Activated T-cell treated with anti-CD3 and anti-CD28 coated beads, Interleukin-2, amount 50 U/mL, for 72 hours (primary cell): ENCODE measurements at places on chromosomes 5 and 9. TPM values are rescaled to one million over a fixed set of nuclear protein-coding genes. Genes with fewer than 3 reads are reported as not detected.
A peak's percentile ranks its signal among the peaks of the same experiment; 100 is the strongest.

DNA sequence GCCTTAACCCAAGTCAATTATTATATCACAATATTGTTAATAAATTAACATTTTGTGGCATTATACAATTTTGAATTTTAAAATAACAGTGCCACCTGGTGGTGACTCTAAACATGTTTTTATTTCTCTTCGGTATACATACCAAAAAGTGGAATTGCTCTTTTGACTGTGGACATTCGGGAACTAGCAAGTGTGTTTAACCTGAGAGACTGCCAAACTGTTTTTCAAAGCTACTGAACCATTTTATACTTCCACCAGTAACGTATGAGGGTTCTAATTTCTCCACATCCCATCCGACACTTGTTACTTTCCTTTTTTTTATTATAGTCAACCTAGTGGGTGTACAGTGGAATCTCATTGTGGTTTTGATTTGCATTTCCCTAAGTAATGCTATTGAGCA is 18.3 kb upstream of the HSDL2 start:
- no peak overlapping the region for H3K27ac ChIP-seq
- H3K4me1 ChIP-seq, result peaks cover 22% of the 10 kb centered on the region
- H3K27me3 ChIP-seq, result peaks cover 14% of the 10 kb centered on the region

GRCh38 chr9:97321691-97322090 is 14.2 kb downstream of the CCDC180 start:
- no peaks in the 10 kb centered on the region for H3K36me3 ChIP-seq
- no peak for DNase-seq
- no peaks in the 10 kb centered on the region for H3K4me1 ChIP-seq
- no peaks in the 10 kb centered on the region for H3K27me3 ChIP-seq
- H3K4me3 ChIP-seq, result no peak overlapping the region

DNA sequence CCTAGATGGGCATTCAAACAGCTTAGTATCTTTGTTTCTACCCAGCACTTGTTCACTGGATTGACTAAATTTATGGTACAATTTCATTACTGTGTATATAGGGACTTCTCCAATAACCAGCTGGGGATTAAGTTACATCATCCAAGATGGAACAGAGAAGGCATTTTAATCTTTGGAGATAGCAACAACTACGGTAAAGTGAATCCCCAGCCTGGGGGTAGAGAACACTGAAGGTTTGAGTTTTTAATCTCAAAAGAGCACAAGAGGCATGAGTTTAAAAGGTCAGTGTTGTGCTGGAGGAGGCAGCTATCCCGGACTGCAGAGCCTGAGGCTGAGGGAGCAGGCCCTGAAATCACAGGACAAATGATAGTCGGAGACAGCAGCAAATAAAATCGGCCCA is 28.6 kb downstream of the DDX31 start:
- no peak overlapping the region for H3K4me3 ChIP-seq
- peaks cover 16% of the 10 kb centered on the region for H3K36me3 ChIP-seq
- no peak overlapping the region for H3K27ac ChIP-seq
- H3K27me3 ChIP-seq, result no peaks in the 10 kb centered on the region
- no peaks in the 10 kb centered on the region for H3K4me1 ChIP-seq

DNA sequence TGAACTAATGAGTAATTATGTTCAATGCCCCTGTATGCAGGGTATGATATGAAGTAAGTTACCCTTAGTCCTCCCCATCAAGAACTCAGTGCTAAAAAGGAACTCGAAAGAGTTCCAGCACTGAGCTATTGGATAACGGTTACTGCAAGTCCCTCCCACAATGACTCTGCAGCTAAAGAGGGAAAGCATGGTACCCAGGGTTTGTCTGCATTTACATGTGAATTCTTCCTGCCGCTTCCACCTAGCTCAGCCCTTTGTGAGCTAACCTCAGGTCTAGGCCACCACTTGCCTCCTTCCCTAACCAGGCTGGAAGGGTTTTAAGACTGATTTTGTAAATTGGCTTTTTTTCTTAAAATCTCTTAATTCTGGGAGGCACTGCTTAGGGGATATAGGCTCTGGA is 376.8 kb downstream of the EBF1 start:
- DNase-seq, result no peak
- H3K27ac ChIP-seq, result no peak overlapping the region
- no peaks in the 10 kb centered on the region for H3K36me3 ChIP-seq
- no peaks in the 10 kb centered on the region for H3K4me1 ChIP-seq
- no peak overlapping the region for H3K4me3 ChIP-seq

DNA sequence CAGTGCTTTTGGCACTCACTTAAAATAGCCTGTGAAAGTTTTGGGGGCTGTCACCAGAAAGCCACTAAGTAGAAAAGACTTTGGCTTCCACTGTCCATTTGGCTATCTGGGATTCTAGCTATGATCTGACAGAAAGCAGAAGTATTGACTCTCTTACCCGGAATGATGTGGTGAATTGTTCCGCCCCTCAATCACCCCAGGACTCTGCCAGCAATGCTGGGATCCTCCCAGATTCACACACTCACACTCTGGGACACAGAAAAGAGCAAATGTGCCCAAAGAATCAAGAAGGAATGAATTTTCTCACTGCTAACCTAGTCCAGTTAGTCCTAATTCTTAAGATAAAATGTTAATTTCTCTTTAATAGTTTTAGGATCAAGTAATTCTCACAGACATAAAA is 576.9 kb downstream of the BNC2 start:
- H3K36me3 ChIP-seq, result no peaks in the 10 kb centered on the region
- no peak overlapping the region for H3K4me3 ChIP-seq
- no peaks in the 10 kb centered on the region for H3K4me1 ChIP-seq
- no peak overlapping the region for H3K27ac ChIP-seq
- DNase-seq, result no peak
- H3K27me3 ChIP-seq, result no peaks in the 10 kb centered on the region

DNA sequence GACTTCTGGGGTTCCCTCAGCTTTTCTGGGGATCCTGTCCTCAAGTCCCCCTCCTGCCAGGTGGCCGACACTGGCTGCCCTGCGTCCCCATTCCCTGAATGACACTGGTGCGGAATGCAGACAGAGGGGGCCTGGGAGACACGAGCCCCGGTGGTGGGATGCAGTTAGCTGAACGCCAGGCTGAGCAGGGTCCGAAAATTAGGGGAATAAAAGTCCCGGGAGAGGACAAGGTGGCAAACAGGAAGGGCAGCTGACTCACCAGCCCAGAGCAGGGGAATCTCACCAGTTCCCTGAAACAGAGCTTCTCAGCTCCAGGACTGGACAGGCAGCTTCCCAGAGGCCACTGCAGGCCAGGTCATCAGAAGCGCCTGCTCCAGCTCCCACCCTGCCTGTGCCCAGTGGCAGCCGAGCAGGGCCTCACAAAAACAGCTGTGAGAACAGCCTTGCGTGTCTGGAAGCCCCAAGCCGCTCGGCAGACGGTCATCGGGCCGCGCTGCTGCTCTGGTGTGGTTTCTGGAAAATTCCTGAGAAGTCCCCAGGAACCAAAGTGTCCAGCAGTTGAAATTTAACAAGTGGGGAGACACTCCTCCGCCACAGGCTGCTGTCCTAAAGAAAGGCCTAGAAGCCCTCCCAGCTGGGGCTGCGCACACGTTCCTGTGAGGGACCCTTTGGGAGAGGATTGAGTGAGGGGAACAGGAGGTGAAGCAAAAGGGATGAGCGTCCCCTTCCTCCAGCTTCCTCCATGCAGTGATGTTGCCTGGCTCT is 47.6 kb upstream of the EXOC3 start:
- peaks cover 58% of the 10 kb centered on the region for H3K4me1 ChIP-seq
- DNase-seq, result no peak
- peak overlapping the region; percentile 70 for H3K4me3 ChIP-seq

DNA sequence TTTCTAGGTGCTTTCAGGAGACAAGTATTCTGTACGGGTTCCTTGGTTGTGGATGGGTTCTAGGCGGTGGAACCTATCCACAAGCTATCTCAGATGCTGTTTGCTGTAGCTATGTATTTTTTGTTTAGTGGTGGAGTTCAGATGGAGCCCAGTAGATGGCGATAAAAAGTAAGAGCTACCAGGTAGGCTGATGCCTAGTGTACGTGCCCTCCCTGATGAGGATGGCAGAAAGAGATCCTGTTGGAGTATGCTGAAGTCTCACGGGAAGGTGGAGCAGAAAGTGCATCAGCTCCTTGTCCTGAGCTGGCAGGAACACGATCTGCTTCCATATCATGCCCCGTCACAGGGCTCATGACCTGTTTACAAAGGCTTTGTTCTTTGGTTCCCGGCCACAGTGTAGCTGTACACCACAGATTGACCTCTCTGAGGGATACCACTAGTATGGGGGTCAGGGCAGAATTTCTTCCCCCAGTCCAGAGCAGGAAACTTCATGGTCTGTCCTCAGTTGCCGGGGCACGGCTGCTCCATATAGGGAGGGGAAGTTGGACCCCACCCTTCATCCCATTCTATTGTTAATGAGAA is 12.6 kb upstream of the UGT3A2 start:
- peak; percentile 14 for DNase-seq
- no peak overlapping the region for H3K4me3 ChIP-seq
- no peak overlapping the region for H3K27ac ChIP-seq
- no peaks in the 10 kb centered on the region for H3K4me1 ChIP-seq
- peaks cover 15% of the 10 kb centered on the region for H3K27me3 ChIP-seq

NR5A1 gene
- total RNA-seq, result 0.07 TPM

GRCh38 chr5:32597041-32597629 is 11.8 kb downstream of the SUB1 start:
- DNase-seq, result no peak
- peaks cover 64% of the 10 kb centered on the region for H3K4me1 ChIP-seq
- H3K4me3 ChIP-seq, result peak overlapping the region; percentile 15
- peaks cover 21% of the 10 kb centered on the region for H3K36me3 ChIP-seq
- peak overlapping the region; percentile 95 for H3K27ac ChIP-seq
- no peaks in the 10 kb centered on the region for H3K27me3 ChIP-seq

OSTF1 gene
- total RNA-seq, result 71.9 TPM

GRCh38 chr9:135037521-135038250 is 49.8 kb upstream of the OLFM1 start:
- H3K27me3 ChIP-seq, result peaks cover 7% of the 10 kb centered on the region
- no peak overlapping the region for H3K4me3 ChIP-seq
- no peaks in the 10 kb centered on the region for H3K4me1 ChIP-seq
- DNase-seq, result no peak

CDC14B gene
- 11.7 TPM for total RNA-seq

- H3K27me3 ChIP-seq, result peaks cover 31% of the 10 kb centered on the region
- H3K4me1 ChIP-seq, result no peaks in the 10 kb centered on the region
- H3K4me3 ChIP-seq, result no peak overlapping the region
- H3K36me3 ChIP-seq, result no peaks in the 10 kb centered on the region
- no peak overlapping the region for H3K27ac ChIP-seq
- DNase-seq, result no peak
Measured at GRCh38 chr5:72377910-72378638, 57.9 kb downstream of the PTCD2 start.

- DNase-seq, result no peak
- no peaks in the 10 kb centered on the region for H3K36me3 ChIP-seq
Measured at GRCh38 chr5:80834710-80835109, 125.5 kb upstream of the RASGRF2 start.

GRCh38 chr5:120173125-120173524 is 291.0 kb upstream of the PRR16 start:
- no peak for DNase-seq
- no peak overlapping the region for H3K27ac ChIP-seq
- no peaks in the 10 kb centered on the region for H3K36me3 ChIP-seq
- H3K4me3 ChIP-seq, result no peak overlapping the region
- no peaks in the 10 kb centered on the region for H3K4me1 ChIP-seq

GRCh38 chr5:158502686-158503085 is 597.0 kb downstream of the EBF1 start:
- H3K4me1 ChIP-seq, result no peaks in the 10 kb centered on the region
- no peak overlapping the region for H3K27ac ChIP-seq
- peaks cover 7% of the 10 kb centered on the region for H3K36me3 ChIP-seq
- H3K27me3 ChIP-seq, result no peaks in the 10 kb centered on the region
- no peak for DNase-seq

VCAN gene
- total RNA-seq, result 0.51 TPM

DNA sequence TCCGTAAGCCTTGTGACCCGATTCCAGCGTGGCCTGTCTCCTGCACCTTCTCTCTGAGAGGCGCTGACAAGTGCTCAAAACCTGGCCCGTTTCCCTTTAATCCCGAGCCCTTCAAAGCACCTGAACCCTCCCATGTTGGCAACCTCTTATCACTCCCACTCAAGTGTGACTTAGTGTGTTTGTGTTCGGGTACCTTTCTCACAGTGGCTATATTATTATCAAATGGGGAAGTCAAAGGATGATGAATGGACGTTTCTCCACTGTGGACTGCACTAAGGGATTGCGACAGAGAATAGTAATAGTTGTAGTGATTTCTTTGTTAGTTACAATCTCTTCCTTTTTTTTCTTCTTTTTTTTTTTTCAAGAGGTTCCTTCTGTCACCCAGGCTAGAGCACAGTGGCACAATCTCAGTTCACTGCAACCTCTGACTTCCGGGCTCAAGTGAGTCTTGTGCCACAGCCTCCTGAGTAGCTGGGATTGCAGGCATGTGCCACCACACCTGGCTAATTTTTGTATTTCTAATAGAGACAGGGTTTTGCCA is 65.4 kb upstream of the TNFSF8 start:
- peak overlapping the region; percentile 8 for H3K27ac ChIP-seq
- H3K36me3 ChIP-seq, result peaks cover 2% of the 10 kb centered on the region
- H3K27me3 ChIP-seq, result no peaks in the 10 kb centered on the region
- DNase-seq, result no peak
- peaks cover 91% of the 10 kb centered on the region for H3K4me1 ChIP-seq

DNA sequence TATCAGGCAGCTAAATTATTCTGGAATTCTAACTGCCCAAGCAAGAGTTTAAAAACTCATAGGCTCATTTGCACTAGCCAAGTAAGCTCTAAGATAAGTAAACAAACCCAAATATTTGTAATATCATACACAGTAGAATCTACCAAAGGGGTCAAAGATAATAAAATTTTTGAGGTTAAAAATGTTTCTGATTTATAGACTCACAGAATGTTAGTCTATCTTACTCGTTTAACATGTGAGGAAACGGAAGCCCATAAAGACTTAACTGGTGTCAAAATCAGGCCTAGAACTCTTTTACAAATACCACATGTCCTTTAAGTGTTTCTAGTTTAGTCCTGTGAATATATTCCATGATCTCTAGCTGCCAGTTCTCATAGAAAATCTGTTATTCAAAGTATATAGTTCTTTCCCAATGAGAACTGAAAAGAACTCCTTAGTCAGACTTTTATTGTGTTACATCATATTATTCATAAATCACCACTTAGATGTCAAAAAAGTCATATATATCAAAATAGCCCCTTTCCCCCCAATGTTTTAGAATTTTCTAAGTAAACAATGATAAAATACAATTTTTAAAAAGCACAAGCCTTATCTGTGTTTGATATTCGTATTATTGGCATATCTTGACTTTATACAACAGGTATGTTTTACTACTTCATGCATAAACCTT is 13.9 kb downstream of the RAB14 start:
- H3K27me3 ChIP-seq, result no peaks in the 10 kb centered on the region
- peak overlapping the region; percentile 92 for H3K27ac ChIP-seq
- peak overlapping the region; percentile 36 for H3K4me3 ChIP-seq
- no peak for DNase-seq

PRSS3 gene
- total RNA-seq, result not detected

DNA sequence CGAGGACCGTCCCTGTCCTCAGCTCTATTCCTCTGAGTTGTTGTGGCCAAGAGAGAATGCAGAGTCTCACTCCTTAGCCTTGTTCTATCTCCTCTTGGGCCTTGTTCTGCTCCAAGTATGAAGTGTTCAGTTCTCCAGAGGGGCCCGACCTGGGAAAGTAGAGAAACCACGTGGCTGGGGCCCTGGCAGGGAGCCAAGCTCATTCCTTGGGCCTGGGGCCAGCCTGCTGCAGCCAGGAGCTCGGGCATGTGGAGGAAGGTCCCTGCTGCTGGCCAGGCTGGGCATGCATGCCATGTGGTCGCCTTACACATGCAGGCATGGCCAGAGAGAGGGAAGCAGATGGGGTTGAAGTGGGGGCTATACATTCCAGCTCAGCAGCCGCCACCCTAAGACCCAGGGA is 60.7 kb downstream of the COL27A1 start:
- H3K4me1 ChIP-seq, result no peaks in the 10 kb centered on the region
- no peak overlapping the region for H3K4me3 ChIP-seq
- no peaks in the 10 kb centered on the region for H3K27me3 ChIP-seq
- no peak for DNase-seq
- H3K27ac ChIP-seq, result no peak overlapping the region
- H3K36me3 ChIP-seq, result no peaks in the 10 kb centered on the region
